ENCODE measurements at places on chromosomes 13 and 19.

DNA sequence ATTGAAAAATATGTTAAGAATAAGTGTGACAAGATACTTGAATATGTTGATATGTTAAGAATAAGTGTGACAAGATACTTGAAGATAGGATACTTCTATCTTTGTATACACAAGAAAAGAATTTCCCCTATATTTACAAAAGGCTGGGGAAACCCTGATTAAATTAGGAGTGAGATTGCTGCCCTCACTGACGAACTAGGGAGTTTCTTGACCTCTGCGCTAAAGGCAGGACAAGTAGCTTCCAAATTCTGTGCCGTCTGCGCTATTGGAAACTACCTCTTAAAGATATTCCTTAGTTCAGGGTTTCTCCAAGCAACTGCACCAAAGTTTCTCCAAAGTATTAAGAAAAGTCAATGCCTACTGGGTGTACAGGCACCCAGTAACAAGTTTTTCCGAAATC, 730 bp downstream of the ZNF260 start:
- DNase-seq = no peak

GRCh38 chr13:91313581-91313980, 33.9 kb upstream of the MIR17HG start:
- DNase-seq = no peak

- no peak for DNase-seq
These were observed 1410.1 kb upstream of the MIR17HG start for GRCh38 chr13:89937420-89937819.

DNA sequence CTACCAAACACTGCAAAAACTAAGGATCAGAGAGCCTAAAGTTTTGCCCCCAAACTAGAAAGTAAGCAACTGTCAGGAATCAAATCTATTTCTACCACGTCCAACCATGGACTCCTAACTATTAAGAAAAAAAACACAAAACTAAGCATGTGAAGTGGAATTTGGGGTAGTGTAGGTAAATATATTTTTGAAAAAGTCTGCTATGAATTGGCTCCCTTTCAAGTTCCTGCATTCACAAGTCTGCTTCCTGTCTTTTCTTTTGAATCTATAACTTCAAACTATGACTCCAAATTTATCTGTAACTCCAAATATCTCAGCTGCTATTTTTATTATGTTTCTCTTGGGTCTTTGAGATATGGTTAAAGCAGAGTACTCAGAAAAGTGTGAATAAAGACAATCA, 47.0 kb downstream of the PCDH9 start:
- DNase-seq = no peak

GRCh38 chr13:34862311-34862710, 79.8 kb upstream of the NBEA start:
- no peak for DNase-seq

GRCh38 chr13:25881136-25881926, 170.5 kb downstream of the SHISA2 start:
- DNase-seq = no peak

DNA sequence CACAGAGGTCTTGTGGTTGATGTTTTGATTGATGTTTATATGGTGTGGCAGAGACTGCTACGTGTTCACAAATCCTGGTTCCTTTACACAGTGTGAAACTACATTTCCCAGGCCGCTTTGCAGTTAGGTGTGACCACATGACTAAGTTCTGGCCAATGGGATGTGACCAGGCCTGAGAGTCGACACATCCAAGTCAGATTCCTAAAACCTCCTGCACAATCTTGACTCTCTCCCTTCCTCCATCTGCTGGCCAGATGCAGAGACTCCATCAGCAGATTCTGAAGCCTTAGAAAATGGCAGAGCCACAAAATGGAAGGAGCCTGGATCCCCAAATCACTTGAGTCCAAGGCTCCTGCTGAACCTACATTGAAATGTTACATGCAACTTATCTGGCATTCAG, 12.6 kb downstream of the CD37 start:
- DNase-seq = peak; percentile 63

GRCh38 chr13:76992548-76993001, 694 bp downstream of the CLN5 start:
- no peak for DNase-seq

DNA sequence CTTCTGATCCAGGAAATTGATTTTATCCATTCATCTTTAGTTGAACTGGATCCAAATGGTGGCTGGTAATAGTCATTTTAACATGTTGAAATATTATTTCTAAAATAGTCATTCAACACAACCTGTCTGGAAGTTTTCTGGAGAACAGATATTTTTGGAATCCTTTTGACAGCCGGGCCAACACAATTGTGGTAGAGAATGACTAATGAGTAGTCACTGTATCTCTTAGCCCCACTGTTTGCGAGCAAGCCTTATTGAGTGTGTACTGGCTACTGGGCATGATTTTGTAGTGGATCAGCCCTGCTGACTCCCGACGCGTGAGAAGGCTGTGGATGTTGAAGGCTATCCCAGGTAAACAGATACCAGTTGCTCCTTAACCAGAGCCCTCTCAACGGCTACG, 383.4 kb downstream of the ZNF536 start:
- DNase-seq = no peak

DNA sequence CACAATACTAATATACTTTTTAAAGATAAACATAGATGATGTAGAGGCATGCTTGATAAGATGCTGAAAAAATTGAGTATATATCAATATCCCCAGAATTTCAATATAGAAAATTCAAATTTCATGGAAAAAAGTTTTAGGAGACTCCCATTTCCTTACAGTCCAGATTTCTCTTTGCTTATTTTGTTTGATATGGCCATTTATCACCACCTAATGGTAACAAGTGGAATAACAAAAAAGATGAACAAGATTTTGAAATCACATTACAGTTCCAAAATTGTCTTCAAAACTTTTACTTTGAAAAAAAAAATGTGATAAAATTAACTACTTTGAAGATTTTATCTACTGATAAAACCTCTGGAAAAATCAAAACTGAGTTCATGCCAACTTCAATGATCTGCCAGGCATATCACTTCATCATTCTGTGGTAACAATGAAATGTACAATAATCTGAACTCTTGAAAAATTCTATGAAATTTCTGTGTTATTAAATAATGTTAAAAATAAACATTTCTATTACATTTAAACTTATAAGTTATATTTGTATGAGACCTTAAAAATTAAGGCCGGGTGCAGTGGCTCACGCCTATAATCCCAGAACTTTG, 17.5 kb downstream of the MIPEP start:
- DNase-seq = peak; percentile 20

DNA sequence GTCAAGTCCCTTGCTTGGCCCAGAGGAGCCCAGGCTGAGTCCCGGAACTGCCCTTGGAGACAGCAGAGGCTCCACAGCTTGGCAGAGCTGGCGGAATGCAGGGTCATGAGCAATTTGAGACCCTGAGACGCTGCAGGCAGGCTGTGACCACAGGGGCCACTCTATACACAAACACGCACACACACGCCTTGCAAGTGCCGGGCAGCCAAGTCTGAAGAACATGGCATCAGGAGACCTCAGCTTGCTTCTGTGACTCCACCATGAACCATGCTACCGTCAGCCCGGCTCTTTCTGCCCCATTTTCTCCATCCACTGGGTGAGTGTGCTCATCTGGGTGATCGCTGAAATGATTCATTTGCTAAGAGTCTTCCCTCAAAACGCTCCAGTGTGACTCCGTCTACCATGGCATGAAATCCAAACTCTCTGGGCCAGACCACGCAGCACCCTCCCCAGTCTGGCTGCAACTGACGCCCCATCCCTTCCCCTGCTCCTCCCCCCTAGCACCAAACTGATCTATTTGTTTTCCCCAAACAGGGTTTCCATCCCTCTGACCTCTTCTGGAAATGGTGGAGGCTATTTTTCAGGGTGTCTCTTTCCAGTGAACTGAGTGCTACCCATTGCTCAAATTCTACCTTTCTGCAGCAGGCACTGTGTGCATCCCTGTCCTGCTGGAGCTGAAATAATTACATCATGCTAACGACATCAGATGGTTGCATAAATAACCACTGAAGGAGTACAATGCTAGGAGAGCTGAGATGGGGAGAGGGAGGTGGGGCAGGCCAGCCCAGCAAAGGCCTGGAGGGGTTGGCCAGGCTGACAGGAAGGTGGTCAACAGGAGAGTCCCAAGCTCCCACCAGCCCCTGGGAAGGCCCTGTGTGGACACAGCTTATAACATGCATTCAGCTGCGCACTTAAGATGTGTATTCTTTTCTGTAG, 3.1 kb downstream of the CARS2 start:
- no peak for DNase-seq

- DNase-seq = no peak
These were observed 63.7 kb downstream of the CRYL1 start for GRCh38 chr13:20461860-20462532.

GRCh38 chr13:48648446-48648845, 5.3 kb upstream of the CYSLTR2 start:
- no peak for DNase-seq

DNA sequence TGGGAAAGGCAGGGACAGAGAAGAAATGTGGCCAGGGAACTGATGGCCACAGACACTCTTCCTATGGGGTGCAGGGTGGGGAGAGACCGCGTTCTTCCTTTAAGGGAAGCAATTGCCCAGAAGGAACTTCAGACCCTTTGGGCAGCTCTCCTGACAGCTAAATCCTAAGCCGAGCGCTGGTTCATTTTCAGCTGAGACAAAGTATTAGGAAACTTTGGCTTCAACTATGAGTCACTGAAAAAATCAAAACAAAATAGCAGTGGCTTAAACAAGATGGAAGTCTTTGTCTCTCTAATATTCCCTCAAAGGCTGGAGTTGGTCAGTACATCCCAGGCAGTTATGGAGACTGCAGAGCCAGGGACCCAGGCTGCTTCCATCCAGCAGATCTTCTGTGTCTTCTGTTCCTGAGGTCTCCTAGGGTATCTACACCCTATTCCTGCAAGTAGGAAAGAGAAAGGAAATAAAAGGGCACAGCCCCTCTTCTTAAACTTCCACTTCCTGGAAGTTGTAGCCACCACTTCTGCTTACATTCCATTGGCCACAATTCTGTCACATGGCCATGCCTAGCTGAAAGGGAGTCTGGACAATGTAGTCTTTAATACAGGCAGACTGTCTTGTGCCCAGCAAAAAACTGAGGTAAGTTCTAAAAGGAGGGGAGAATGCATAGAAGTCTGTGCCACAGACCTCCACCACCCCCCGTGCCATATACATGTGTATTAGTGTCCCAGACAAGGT, 163.5 kb downstream of the KATNAL1 start:
- peak; percentile 71 for DNase-seq

DNA sequence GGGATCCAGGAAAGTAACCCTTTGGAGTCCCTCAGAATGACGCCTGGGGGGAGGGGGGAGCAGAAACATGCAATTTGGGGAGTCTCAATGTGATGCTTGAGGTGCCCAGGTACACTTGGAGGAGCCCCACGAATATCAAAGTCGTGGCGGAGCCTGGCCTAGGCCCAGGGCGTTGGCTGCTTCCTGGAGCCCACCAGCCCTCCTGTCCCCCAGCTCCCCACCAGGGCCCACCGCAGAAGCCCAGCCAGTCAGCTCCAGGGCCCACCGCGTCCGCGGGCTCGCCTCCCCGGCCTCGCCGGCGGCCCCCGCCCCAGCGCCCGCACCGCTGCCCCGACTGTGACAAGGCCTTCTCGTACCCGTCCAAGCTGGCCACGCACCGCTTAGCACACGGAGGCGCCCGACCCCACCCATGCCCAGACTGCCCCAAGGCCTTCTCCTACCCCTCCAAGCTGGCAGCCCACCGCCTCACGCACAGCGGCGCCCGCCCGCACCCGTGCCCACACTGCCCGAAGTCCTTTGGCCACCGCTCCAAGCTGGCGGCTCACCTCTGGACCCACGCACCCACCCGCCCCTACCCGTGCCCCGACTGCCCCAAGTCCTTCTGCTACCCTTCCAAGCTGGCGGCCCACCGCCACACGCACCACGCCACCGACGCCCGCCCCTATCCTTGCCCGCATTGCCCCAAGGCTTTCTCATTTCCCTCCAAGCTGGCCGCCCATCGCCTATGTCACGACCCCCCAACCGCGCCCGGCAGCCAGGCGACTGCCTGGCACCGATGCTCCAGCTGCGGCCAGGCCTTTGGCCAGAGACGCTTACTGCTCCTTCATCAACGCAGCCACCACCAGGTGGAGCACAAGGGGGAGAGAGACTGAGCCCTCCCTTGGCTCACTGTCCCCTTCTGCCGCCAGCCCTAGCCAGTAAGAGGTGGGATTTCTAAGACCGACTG, 2.1 kb downstream of the ZNF575 start:
- DNase-seq = peak; percentile 38

- DNase-seq = no peak
These were observed 224.2 kb upstream of the STARD13 start for GRCh38 chr13:33509642-33510229.

GRCh38 chr19:38726761-38727301, 17.4 kb downstream of the CAPN12 start:
- DNase-seq = no peak

DNA sequence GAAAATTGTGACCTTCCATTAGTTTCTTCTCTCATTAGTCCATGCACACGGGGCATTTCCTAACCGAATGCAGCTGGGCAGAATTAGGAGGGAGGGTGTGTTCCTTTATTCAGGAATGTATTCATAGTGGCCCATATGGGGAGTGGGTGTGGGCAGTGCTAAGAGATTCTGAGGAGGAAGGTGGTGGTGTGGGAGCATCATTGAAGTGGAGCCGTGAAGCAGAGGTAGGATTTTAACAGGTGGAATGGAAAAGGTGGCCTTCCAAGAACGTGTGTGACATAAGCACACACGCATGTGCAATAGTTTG, 134.2 kb downstream of the MTUS2 start:
- DNase-seq = no peak

DNA sequence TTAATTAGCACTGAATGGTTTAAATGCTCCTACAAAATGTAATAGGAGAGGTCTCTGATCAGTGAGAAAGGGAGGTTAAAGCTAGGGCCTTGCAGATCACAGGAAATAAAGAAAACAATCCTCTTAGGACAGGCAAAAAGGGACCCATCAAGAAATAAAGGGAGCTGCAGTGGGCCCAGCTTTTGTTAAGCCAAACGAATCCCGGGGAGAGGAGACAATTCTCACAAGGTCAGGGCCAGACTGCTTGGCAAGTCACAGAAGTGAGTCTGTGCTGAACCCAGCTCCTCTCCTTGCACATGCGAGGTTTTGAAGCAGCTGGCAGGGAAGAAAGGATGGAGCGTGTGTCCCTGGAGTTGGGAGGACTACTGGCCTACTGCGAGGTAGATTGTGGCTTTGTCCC, 285.8 kb downstream of the COG6 start:
- no peak for DNase-seq

- no peak for DNase-seq
These were observed 10.6 kb upstream of the SOX1 start for GRCh38 chr13:112056284-112056727.

- no peak for DNase-seq
These were observed 47.1 kb downstream of the COL4A2 start for GRCh38 chr13:110354123-110354627.

- no peak for DNase-seq
These were observed 249.7 kb upstream of the IRS2 start for GRCh38 chr13:110036060-110036459.

- DNase-seq = no peak
These were observed 17.3 kb downstream of the PRKCSH start for GRCh38 chr19:11452620-11453310.

DNA sequence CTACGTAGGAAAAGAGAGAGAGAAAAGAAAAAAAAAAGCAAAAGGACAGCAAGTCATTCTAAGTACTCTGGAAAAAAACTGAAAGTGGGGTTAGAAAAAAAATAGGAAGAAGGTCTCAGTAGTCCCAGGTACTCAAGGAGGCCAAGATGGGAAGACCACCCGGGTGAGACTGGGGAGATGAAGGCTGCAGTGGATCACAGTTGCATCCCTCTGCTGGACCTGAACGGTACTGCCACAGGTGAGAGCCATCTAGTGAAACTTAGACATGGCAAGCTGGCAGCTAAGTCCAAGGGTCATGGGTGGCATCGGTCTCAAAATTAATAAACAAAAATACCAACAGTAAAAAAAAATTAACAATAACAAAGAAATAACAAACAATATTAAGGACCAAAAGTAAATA, 41.0 kb upstream of the ZNF91 start:
- DNase-seq = no peak
